ENCODE measurements at places on chromosomes 6 and 20. TPM values are rescaled to one million over a fixed set of nuclear protein-coding genes. Genes with fewer than 3 reads are reported as not detected.

Gene C6orf52
- total RNA-seq, result not detected

Gene DDO
- total RNA-seq, result 7.9 TPM

Gene TREML2
- 0.13 TPM for total RNA-seq

Gene VSX1
- total RNA-seq, result 0.38 TPM

Gene ERVFRD-1
- total RNA-seq, result 0.09 TPM

Gene MEP1A
- total RNA-seq, result not detected

Gene CNKSR3
- 18.8 TPM for total RNA-seq

Gene NHSL1
- total RNA-seq, result 32.1 TPM

Gene LY6G6C
- not detected for total RNA-seq

Gene PRPF6
- 43.9 TPM for total RNA-seq

Gene HDGFL1
- total RNA-seq, result not detected

Gene HNF4A
- total RNA-seq, result not detected

Measured in left cardiac atrium (tissue), 4 donors.